ENCODE measurements at places on chromosomes 4 and X. TPM values are rescaled to one million over a fixed set of nuclear protein-coding genes. Genes with fewer than 3 reads are reported as not detected.

N4BP2 gene
- total RNA-seq, result 19.9 TPM

SHROOM2 gene
- total RNA-seq, result 5.7 TPM

PDE6B gene
- 16.2 TPM for total RNA-seq

FAM184B gene
- not detected for total RNA-seq

GPR82 gene
- total RNA-seq, result not detected

NDST3 gene
- not detected for total RNA-seq

VCX gene
- total RNA-seq, result not detected

AFF2 gene
- 6.8 TPM for total RNA-seq

ARSH gene
- not detected for total RNA-seq

TRPC5OS gene
- not detected for total RNA-seq

RASSF6 gene
- total RNA-seq, result 0.06 TPM

TLR7 gene
- total RNA-seq, result 0.29 TPM

GUCY1A1 gene
- 35.4 TPM for total RNA-seq

CSN1S1 gene
- total RNA-seq, result not detected

SSX4 gene
- not detected for total RNA-seq

TBX22 gene
- total RNA-seq, result 1.1 TPM

PAGE4 gene
- total RNA-seq, result not detected

TGIF2LX gene
- total RNA-seq, result not detected

FRG1 gene
- 93.2 TPM for total RNA-seq

RHOXF2 gene
- not detected for total RNA-seq

MTMR8 gene
- total RNA-seq, result 1.0 TPM

OTC gene
- not detected for total RNA-seq

DTHD1 gene
- 1.8 TPM for total RNA-seq

KCNIP4 gene
- total RNA-seq, result 1.3 TPM

TACR3 gene
- total RNA-seq, result not detected

SULT1E1 gene
- 539 TPM for total RNA-seq

Data from uterus (tissue), 4 donors.